HEK293T (cell line): ENCODE measurements at places on chromosomes 12 and 14.

DNA sequence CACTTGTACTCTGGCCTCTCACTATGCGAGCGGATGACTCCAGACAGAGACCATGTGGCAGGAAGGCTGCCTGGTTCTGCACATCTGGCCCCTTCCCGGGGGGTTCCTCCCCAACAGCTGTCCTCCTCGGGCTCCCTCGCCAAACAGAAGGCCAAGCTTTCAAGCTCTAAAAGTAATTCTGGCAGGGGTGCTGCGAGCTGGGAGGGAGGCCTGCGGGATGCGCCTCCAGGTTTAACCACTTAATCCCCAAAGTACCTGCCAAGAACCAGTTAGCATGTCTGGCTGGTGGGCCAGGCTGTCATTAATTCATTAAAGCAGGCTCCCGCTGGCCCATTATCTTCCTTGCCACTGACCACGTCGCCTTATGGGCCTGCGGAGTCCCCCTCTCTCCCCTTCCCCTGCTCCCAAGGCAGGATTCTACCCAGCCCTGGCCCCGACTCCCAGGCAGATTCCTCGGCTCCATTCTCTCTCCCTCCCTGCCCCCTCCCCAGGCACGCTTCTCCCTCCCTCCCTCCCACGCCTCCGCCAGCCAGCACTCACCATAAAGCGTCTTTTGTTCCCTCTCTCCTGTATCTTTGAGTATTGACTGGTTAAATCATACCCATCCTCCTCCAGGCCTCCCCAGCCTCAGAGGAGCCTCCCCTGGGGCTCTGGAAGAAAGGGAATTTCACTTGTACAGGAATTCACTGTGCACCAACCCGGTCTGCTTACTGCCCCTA is 4.9 kb downstream of the HRK start:
- DNase-seq: no peak

DNA sequence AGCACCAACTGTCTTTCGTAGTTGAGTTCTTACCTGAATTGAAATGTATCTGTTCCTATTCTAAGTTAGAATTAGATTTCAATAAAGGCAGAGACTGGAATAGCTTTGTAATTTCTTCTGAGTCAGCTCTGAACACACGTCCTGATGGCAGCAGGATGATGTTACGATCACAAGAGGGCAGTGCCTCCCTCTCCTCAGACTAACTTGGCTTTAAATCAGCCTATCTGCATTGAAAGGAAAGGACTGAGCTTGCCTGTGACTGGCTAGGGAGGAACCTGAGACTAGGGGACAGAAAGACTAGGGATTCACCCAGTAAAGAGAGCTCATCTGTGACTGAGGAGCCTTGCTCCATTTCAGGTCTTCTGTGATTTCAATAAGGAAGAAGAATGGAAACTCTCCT is 323.7 kb upstream of the OR4E1 start:
- peak; percentile 28 for DNase-seq

DNA sequence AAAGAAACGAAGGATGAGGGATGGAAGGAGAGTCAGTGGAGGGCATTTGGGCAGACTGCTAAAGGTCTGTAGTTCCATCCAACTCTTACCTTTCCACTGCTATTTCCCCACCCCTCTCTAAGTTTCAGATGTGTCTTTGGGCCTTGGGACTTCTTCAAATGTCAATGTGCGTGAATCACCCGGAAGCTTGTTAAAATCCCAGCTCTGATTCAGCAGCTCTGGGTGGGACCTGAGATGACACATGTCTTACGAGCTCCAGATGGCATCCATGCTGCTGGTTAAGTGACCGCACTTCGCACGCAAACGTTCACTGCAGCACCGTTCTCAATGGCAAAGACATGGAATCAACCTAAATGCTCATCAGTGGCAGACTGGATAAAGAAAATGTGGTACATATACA is 309.9 kb downstream of the VRK1 start:
- no peak for DNase-seq

GRCh38 chr12:46402451-46402850 is 29.9 kb upstream of the SLC38A2 start:
- no peak for DNase-seq

DNA sequence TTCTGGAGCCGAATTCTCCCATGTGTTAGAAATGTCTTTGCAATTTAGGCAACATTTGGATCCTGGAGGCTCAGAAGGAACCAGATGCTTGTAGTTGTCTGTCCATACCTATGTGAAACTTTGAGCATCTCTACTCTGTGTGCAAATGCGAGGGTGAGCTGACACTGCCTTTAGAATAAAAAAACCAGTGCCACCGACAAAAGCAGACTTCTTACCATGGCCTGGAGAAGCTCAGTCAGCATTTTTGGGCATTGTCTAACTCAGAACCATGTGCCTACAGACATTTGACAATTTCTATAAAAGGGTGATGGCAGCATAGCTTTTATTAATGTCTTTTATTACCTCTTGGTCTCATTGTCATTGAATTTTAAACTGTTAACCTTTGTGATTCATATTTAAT is 78.4 kb upstream of the PPM1H start:
- DNase-seq: no peak
